ENCODE measurements at places on chromosomes 6 and 20. TPM values are rescaled to one million over a fixed set of nuclear protein-coding genes. Genes with fewer than 3 reads are reported as not detected.

Gene KIF13A
- 41.8 TPM for total RNA-seq

Gene SGK2
- 98.0 TPM for total RNA-seq

- DNase-seq = no peak
These were observed 20.0 kb upstream of the DDR1 start for GRCh38 chr6:30864325-30864724.

- DNase-seq = peak; percentile 70
These were observed 77.1 kb upstream of the MRPS10 start for GRCh38 chr6:42294759-42295158.

GRCh38 chr6:73388433-73388799 lies 6.2 kb upstream of the DDX43 start:
- DNase-seq = no peak

DNA sequence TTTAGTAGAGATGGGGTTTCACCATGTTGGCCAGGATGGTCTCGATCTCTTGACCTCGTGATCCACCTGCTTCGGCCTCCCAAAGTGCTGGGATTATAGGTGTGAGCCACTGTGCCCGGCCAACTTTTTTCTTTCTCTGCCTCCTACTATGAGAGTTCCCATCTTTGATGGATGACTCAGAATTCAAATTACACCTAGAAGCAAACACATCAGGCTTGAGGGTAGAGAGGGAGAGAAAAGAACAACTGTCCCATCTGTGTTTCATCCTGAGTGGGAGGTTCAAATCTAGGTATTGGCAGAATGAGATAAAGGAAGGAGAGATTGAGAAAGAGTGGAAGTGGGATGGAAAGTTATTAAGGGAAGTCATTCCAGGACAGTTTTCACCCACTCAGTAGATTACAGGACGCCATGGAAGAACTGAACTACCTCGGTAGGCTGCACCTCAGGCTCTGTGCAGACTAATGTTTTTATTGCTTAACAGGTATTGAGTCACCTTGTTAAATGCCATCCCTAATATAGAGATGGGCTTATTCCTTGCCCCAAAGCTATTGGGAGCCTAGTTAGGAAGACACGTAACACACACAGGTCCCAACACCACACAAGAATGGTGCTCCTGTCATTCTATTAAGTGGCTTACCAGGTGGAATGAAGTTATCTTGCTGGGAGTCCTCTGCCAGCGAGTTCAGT lies 275.7 kb downstream of the SOX4 start:
- no peak for DNase-seq

Gene KDM1B
- total RNA-seq = 15.1 TPM

Gene NNAT
- total RNA-seq = not detected

GRCh38 chr6:43995137-43995536 lies 132.1 kb downstream of the MRPL14 start:
- no peak for DNase-seq

GRCh38 chr6:131065112-131065823 lies 2.2 kb upstream of the EPB41L2 start:
- peak; percentile 63 for DNase-seq

Gene FBXO30
- 4.8 TPM for total RNA-seq

- no peak for DNase-seq
These were observed 258.7 kb downstream of the DLL1 start for GRCh38 chr6:170032197-170032596.

DNA sequence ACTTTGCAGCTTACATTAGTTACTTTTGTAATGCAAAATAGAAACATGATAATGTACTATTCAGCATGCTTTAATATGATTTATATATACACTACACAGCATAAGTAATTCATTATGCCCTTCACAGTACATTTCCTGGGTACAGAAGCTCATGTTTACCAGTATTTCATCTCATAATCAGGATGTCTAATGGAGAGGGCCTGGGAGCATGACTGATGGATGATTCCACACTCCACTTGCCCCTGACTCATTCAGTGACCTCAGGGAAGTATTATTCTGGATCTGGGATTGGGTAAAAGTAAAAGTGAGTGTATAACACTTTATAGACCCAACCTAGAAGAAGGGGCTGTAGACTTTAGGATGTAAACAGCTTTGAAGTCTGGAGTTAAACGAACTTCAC lies 31.4 kb upstream of the BACH2 start:
- no peak for DNase-seq

GRCh38 chr20:51728737-51729136 lies 39.5 kb downstream of the ATP9A start:
- no peak for DNase-seq

DNA sequence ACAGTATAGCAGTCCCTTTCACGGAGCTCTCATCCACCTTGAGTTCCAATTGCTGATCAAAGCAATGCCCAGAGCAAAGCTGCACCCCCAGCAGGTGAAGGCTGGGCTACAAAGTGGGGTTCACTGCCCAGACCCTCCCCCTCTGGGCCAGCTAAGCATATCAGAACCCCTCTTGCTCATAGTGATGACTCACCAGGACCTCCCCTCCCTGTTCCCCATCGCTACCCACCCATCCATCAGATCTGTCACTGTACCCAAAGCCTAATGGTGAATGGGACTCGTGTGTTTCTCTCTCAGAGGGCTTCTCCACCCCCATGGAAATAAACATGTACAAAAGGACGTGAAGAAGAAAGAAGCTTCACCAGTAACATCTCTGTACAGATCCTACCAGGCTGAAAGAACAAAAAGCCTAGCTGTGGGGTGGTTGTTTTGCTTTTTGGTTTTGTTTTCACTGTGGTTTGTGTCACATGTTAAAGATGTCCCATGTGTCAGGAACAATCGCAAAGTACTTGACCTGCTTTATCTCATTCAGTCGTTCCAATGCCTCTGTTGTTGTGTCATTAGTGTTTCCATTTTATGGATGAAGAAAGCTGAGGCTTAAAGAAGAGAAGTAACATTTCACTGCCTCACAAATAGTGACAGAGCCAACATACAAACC lies 518.5 kb downstream of the CD83 start:
- DNase-seq = no peak

Gene SDC4
- total RNA-seq = 32.6 TPM

DNA sequence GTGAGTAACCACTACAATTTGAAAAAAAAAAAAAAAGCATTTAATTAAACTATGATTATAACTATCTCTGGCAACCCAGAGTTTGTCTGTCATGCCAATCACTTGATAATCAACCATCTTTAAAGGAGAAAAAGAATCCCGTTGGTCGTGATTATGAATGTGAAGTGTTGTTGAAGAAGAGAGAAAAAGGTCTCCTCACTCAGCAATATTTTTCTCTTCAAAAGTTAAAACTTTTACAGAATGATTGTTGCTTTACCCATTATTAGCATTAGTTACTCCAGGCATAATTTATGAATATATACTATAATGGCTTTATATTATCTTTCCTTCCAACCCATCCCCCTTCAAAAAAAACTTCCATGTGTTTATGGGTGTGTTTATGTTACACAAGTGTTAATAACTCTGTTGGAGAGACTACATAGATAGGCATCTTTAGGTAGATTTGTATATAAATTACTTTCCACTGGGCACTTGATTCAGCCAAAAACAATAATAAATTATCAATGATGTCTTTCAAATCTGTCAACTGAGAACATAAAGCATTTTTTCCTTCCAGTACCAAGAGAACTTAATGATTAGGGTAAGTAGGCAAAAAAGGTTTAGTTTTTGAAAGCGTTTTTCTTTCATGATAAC lies 5.1 kb downstream of the BMP5 start:
- no peak for DNase-seq

Gene VIP
- total RNA-seq = 22.4 TPM

Gene EEF1A1
- total RNA-seq = 4,216 TPM

DNA sequence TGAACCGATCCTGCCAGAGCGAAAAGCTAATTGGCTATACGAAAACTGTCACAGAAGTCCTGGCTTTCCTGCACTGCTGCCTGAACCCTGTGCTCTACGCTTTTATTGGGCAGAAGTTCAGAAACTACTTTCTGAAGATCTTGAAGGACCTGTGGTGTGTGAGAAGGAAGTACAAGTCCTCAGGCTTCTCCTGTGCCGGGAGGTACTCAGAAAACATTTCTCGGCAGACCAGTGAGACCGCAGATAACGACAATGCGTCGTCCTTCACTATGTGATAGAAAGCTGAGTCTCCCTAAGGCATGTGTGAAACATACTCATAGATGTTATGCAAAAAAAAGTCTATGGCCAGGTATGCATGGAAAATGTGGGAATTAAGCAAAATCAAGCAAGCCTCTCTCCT lies 14.2 kb downstream of the CCR6 start:
- no peak for DNase-seq

Gene BLCAP
- total RNA-seq = 129 TPM

Gene SPATA25
- total RNA-seq = 23.1 TPM

DNA sequence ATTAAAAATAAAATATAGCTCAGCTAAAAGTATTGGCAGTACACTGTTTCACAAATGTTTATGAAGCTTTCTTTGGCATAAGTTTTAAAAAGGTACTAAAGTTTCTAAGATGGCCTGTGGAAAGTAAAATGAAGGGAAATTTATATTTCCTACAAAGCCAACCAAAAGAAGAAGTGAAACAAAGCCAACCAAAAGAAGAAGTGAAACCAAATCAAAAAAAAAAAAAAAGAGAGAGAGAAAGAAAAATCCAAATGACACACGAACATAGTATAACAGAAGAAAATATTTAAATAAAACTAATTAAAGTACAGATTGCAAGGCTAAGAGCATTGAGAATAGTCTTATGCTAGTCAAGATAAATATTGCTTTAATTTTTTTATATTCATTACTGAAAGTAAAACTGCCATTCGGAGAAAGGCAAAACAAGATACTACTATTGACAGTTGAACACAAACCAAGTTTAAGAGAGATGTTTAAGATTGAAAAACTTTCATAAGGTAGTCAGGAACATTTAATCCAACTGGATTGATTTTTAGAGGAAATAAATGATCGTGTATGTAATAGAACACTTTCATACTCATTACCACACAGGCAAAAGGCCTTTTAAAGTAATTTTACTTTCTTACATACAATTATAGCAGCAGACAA lies 12.8 kb upstream of the KHDRBS2 start:
- no peak for DNase-seq

DNA sequence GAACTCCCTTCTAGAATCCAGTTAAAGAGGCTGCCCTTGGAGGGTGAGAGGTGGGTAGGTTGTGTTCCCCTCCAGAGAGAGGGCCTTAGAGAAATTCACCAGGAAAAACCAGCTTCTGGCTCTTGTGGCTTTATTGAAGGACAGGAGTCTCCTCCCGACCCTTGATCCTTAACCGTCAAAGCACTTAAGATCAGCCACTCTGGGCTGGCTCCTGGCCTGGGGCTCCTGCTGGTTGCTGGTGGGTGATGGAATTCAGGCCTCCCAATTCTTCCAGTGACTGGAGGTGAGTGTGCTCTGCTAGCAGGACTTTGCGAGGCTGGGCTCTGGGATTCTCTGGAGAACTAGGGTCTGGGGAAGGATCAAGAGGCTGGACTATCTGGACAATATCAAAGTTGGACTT lies 75.6 kb upstream of the LGSN start:
- DNase-seq = no peak

GRCh38 chr20:58603721-58604120 lies 47.4 kb upstream of the STX16 start:
- no peak for DNase-seq

GRCh38 chr6:154414021-154414813 lies 57.6 kb upstream of the IPCEF1 start:
- DNase-seq = no peak

Gene RIPOR3
- total RNA-seq = 51.2 TPM

DNA sequence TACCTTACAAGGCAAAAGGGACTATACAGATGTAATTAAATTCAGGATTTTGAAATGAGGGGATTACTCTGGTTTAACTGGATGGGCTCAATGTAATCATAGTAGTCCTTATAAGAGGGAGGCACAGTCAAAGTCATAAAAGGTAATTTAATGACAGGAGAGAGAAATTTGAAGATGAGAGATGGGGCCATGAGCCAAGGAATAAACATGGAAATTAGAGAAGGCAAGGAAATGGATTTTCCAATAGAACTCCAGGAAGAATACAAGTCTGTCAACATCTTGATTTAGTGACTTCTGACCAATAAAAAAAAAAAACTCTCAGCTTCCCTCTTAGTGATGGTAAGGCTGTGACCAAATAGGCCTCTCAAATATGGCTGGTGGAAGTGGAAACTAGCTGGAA lies 101.9 kb upstream of the BEND3 start:
- DNase-seq = no peak

GRCh38 chr6:109083657-109084056 lies 11.0 kb downstream of the SESN1 start:
- no peak for DNase-seq

- no peak for DNase-seq
These were observed 228.3 kb upstream of the FKBP1C start for GRCh38 chr6:62982951-62983350.

DNA sequence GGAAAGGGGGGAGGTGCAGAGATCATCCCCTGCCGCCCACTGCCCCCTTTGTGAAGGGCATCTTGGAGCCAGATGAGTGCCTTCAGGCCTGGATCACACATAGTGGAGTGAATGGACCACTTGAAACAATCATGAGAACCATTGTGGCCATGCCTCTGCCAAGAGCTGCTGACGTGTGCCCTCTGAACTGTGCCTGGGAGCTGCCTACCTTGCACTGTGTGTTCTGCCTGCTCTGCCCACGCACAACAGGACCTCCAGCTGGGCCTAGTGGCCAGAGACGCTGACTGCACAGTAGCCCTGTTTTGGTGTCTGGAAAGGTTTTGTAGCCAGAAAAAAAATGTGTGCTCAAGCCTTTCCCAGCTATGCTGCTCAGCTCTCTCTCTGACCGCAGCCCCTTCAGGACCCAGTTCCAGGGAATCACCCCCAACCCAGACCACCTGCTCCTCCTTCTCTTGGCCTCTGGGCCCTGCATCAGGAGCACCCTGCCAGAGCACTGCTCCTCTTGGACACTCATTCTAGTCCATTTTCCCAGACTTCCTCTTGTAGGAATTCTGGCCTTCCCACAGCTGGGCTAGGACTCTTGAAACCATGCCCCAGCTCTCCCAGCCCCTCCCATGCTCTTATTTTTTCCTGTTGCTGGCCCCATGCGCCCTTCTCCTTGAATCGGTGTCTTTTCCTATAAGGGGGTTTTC lies 1.6 kb upstream of the ADIG start:
- no peak for DNase-seq

GRCh38 chr20:61633004-61633403 lies 380.9 kb downstream of the CDH4 start:
- no peak for DNase-seq

Gene KLHDC3
- total RNA-seq = 59.2 TPM

- DNase-seq = no peak
These were observed 562.9 kb upstream of the CHD6 start for GRCh38 chr20:42181064-42181463.

DNA sequence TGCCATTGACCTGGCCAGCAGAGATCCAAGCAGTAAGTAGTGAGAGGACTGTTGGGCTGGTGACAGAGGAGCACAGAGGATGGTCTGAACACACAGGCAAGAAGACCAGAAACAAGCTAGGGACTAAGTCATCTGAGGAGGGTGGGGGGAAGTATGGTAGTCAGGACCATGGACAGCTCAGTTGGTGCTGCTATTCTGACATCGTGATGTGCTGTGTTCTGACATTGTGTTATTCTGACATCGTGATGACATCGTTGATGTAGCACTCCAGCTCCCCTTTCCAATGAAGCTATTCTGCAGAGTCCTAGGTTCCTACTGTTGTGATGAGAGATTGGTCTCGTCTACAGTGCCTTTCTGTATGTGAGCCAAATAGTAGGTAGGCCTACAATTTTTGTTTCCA lies 28.7 kb downstream of the CFAP206 start:
- DNase-seq = peak; percentile 63

GRCh38 chr20:35007891-35008290 lies 52.2 kb downstream of the MYH7B start:
- peak; percentile 44 for DNase-seq

Gene CST4
- not detected for total RNA-seq

Gene TLDC2
- 114 TPM for total RNA-seq
